ENCODE measurements at places on chromosomes 2 and 18.
A peak's percentile ranks its signal among the peaks of the same experiment; 100 is the strongest.

- DNase-seq, result no peak
Observed at GRCh38 chr2:202015471-202015870, 18.2 kb upstream of the FZD7 start.

DNA sequence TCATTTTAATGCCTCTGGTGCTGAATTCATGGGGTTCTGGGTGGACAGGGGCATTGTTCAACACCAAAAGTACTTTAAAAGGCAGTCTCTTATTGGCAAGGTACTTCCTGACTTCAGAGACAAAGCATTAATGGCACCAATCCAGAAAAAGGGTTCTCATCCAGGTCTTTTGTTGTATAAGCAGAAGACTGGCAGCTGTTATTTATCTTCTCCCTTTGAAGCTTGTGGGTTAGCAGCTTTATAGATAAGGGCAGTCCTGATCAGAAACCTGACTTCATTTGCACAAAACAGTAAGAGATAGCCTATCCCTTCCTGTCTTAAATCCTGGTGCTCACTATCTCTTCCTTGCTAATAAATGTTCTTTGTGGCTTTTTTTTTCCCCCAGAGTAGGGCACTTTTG lies 68.8 kb downstream of the VPS54 start:
- DNase-seq, result no peak

- DNase-seq, result no peak
Observed at GRCh38 chr2:127535422-127535901, at the start of gene MYO7B. TSS of gene MYO7B (plus strand) at chr2:127535683. CDS start at chr2:127559723, 24,040 bp downstream.

GRCh38 chr2:8028036-8028435 lies 653.8 kb upstream of the ID2 start:
- DNase-seq, result no peak

GRCh38 chr2:190410166-190410565 lies 2.0 kb downstream of the MFSD6 start:
- no peak for DNase-seq

DNA sequence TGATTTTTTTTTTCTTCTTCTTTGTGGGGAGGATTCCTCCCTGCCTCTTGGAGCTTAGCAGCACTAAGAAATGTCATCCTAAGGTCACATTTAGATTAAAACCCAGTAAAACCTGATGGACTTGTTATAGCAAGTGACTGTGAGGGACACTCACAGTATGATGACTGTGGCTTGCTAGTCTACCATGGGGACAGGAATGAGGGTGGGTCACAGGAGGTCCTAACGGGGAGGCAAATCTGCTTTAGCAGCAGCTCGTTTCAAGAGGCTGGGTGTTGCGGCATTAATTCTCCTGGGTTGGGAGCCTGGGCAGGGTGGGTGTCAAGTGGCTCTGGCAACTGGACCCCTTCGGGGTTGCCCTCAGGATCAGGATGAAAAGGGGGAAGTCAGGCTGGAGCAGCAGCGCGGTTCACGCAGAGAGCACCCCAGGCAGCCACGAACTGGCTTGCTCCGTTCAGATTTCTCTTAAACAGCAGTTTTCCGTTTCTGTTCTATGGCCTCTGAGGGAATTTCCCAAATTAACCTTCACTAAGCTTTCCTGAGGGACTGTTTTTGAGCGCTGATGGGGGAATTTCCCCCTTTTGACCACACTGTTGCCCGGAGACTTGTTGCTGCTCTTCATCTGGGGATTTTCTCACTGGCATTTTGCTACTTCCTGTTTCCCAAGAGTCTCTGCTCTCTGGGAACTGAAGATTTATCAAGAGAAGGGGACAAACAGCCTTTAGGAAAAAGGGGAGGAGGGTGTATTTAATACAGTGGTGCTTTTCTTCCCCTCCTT lies 59.8 kb upstream of the PELI1 start:
- peak; percentile 35 for DNase-seq

DNA sequence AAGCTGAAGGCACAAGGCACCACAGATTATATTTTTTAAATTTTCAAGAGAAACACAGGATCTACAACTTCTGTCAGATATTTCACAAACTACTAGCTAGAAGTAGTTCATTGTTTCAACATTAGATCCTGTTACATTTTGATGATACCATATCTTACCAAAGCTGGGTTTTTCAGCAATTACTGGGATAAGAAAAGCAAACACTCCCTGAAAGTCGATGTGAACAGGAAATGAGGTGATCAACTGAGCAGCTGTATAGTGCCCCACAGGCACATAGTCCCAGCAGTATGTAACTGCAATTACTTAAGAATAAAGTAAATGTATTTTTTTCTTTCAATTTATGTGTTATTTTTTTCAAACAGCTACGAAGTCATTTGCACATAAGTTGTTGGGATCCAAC lies 103.5 kb downstream of the DNER start:
- DNase-seq, result no peak

- no peak for DNase-seq
Observed at GRCh38 chr2:41207578-41207977, 755.7 kb upstream of the SLC8A1 start.

DNA sequence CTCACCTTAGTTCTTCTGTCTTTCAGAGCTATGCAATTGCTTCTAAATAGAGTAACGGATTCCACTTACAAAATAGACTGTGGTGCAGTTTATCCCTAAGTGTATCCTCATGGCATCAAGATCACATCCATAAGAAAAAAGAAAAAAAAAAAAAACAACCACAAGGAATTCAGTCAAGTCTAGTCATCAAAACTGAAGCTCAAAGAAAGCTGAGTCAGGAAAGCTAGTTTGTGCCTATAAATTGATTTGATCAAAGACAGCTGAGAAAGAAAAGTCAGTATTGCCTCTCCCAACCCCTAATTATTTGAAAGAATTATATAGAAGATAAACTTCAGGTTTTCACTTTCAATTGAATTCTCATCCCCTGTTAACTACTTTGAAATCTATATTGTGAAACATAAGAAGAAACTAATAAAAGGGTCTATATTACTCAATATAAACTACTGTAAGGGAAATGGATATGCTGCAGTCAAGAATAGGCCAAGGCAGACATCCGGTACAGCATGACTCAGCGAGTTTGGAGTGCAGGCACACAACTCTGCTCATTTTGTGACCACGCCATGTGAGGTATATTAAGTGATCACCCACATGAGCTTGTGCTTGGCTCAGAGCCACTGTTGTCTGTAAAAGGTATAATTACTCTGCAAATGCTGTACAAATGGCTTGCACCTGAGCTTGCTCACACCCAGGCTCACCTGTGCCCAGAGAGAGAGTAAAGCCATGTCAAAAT lies 568.1 kb upstream of the CRIM1 start:
- no peak for DNase-seq

DNA sequence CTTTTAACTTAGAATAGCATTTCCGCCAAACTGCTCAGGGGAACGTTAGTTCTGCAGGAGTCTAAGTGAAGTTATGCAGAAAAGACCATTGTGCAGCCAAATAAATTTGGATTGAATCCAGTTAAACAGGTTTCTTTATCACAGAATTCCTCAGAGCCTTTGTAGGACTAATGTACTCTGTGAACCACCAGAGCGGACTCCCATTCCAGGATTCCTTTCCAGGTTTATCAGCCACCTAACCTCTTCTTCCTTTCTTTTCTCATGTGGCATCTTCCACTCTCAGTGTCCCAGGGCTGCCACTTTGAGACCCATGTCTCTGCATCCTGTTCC lies 350.4 kb downstream of the TSN start:
- no peak for DNase-seq

GRCh38 chr18:25253136-25253535 lies 98.8 kb downstream of the ZNF521 start:
- DNase-seq, result no peak

- DNase-seq, result no peak
Observed at GRCh38 chr2:75186821-75187220, 12.5 kb downstream of the TACR1 start.

GRCh38 chr2:73009177-73009839 lies 62.2 kb downstream of the SFXN5 start:
- DNase-seq, result no peak

GRCh38 chr2:119338826-119339561 lies 27.6 kb downstream of the C2orf76 start:
- no peak for DNase-seq

GRCh38 chr2:233311241-233311926 lies 3.8 kb downstream of the SAG start:
- DNase-seq, result no peak

- no peak for DNase-seq
Observed at GRCh38 chr2:21095178-21095577, 28.6 kb upstream of the TDRD15 start.

DNA sequence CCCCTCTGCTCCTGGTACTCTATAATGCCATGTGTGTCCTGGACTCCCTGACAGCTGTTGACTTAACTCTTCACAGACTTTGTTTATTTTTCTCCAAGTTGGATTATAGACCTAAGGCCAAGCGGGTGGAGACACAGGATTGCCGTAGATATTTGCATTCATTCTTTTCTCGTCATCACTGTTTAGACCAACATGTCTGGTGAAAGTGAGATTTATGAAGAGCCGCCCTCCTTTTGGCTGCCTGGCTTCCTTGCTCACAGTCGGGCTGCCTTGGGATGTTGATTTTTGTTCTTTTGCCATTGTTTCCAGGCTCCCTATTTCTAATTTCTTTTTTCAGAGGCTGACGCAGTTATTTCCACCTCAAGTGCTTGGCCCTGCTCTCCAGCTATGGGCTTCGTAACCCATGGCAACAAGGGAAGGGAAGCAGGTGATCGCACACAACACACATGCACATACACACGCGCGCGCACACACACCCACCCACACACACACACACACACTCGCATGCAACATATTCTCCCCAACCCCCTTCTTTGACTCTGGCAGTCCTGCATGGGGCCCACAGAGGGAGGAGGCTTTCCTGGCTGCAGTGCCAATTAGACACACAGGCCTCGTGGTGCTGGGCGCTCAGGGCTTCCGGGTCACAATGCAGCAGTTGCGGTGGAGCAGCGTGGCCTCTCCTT lies 296.5 kb downstream of the MTX2 start:
- peak; percentile 24 for DNase-seq

GRCh38 chr2:57821088-57821487 lies 225.5 kb upstream of the VRK2 start:
- DNase-seq, result no peak

DNA sequence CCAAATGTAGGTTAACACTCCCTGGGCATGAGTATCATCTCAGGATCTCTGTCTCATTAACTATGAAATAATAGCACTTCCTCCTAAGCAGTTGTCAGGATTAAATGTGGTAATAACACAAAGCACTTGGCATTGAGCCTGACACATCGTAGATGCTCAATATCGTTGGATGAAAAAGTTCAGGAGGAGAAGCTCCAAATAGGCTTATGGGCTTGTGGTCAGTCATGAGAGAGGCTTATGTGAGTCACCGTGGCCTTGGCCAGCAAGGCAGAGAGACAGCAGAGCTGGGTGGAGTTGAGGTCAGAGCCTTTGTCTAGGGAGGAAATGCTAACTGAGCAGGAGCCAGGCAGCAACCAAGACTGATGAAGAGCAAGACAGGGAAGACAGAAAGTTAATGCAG lies 68.3 kb upstream of the PPM1B start:
- DNase-seq, result peak; percentile 72

DNA sequence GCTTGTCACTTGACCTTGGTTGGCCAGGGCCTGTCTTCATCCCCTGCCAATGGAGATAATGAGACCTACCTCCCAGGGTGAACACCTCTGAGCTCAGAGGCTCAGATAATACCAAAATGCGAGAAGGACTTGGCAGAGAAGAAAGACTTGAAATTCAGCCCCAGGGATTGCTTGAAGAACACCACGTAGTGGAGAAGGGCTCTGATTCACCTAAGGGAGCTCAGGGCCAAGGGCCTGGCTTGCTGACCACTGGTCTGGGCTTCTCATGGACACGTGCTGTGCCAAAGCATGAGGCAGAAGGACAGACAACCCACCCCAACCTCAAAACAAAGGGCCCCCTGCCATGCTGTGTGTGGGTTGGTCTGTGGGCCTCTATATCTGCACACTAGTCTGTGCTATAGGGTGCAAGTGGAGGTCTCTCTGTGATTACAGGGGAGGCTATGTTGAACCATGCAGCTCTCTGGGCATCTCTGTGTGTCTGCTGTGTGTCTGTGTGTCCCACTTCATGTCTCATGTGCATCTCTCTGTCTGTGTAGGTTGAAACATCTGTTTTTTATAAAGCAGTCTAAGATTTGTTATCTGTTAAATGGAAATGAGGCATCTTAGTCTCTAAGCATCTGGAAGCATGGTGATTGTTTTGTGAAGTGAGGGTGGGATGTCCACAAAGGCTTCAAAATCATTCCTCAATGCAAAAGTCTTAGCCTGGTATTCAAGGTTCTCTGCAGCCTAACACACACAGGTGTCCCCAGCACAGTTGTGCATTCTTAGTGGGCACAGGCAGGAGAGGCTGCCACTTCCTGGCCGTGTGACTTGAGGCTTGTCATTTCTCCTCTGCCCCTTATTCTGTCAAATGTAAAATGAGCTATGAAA lies 61.0 kb upstream of the EPAS1 start:
- no peak for DNase-seq

DNA sequence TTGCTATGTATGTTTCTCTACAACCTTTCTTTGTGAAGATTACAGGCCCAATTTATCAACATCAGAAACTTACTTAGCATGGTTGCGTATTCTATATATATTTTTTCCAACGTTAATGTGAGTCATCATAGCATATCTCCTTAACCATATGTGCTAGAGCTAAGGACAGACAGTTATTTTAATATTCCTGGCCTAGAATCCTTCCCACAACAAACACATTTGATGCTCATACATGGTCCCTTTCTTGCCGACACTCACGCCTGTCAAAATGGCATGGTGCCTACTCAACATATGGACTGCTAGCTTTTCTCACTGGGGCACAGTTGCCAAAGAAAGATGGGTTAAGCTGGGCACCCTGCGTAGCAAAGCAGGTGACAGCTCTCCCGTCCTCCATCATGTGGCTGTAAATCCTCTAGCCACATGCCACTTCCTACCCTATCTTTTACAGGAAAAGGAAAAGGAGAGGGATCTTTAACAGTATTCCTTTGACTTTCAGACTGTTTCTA lies 75.2 kb upstream of the GALNT5 start:
- no peak for DNase-seq

DNA sequence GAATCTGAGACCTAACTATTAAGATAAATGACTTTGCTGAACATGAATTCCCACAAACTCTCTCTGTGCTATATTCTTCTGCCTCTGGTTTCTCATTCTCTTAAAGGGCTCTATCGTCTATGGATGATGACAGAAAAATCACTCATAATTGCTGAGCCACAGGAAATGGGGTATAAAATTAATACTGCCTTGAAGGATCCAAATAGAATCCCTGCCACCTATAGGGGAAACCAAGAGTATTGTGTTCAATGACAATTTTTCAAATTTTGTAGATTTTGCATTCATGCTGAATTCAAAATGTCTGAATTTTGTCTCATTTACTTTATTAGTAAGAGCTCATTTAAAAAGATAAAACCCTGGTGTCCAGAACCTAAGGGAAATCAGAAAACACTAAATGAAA lies 235.8 kb downstream of the RBM43 start:
- DNase-seq, result no peak
